NCI-H69 (cell line): ENCODE measurements at places on chromosomes 4 and X.

- DNase-seq: no peak
Measured at GRCh38 chrX:53550756-53551463, 116.7 kb upstream of the HSD17B10 start.

GRCh38 chr4:36753048-36753447 lies 471.6 kb downstream of the DTHD1 start:
- DNase-seq: no peak

DNA sequence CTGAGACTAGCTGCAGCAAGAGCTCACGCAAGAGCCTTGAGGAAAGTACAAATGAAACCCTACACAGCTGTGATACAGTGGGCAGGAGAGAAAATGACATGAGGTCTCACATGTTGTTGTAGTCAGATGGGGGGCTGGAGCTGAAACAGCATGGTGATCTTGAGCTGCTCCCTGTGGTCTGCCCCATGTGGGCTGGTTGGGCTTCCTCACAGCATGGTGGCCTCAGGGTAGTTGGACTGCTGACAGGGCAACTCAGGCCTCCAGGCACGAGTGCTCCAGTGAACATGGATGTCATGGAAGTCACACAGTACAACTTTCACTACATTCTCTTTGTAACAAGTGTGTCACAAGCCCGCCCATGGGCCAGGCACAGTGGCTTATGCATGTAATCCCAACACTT lies 3.4 kb upstream of the MAN2B2 start:
- no peak for DNase-seq

GRCh38 chrX:20254712-20255299 lies 11.9 kb downstream of the RPS6KA3 start:
- DNase-seq: no peak

GRCh38 chrX:109952985-109953905 lies 49.7 kb upstream of the TMEM164 start:
- DNase-seq: no peak

DNA sequence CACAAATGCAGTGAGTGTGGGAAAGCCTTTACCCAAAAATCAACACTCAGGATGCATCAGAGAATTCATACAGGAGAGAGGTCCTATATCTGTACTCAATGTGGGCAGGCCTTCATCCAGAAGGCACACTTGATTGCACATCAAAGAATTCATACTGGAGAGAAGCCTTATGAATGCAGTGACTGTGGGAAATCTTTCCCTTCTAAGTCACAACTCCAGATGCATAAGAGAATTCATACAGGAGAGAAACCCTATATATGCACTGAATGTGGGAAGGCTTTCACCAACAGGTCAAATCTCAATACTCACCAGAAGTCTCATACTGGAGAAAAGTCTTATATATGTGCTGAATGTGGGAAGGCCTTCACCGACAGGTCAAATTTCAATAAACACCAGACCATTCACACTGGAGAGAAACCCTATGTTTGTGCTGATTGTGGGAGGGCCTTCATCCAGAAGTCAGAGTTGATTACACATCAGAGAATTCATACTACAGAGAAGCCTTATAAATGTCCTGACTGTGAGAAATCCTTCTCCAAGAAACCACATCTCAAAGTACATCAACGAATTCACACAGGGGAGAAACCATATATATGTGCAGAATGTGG lies 79.3 kb downstream of the ZNF81 start:
- DNase-seq: no peak

- peak; percentile 59 for DNase-seq
Measured at GRCh38 chr4:119598521-119598920, 30.1 kb downstream of the PDE5A start.

- DNase-seq: peak; percentile 58
Measured at GRCh38 chr4:153497988-153498967, 32.1 kb downstream of the TMEM131L start.

DNA sequence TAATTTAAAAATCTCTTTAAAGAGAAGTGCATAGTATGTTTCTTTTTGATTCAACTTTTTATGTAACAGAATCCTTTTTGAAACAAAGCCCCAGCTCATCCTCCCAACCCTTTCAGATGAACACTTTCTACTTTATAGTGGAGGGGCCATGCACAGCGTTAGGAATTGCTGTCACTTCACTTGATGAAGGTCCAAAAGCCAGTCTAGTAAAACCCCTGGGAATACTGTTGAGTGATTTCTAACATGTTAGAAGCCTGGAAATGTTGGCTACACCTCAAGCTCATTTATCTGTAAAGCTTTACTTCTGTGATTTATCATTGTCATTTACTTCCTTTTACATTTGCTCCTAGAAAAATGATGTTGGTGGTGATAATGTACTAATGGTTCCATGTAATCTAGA lies 1608.9 kb upstream of the TENM3 start:
- DNase-seq: peak; percentile 6

DNA sequence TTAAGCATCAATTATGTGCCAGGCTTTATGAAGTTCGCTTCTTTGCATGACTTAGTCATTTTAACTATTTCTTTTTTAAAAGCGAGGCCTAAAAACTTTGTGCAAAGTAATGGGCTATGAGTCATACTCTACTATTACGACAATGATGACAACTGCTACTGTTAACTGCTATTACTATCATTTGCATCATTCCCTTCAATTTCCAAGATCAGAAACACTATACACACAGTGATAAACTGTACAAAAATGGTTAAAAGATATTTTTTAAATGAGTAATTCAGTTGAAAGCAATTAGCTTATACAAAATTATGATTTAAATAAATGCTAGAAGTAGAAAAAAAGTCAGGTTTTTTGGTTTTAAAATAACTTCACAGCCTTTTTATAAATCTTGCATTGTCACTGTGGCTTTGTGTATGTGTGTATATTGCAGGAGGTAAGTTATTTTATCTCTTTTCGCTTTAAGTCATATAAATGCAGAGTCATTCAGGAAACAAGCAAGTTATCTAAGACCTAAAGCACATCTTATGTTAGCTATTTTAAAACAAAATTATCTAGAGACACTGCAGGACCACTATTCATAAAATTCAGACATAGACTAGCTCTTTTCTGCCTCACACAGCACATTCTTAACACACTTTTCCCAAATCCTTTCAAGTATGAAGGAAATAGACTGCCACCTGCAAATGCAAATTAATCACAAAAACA lies 18.5 kb upstream of the CXCL3 start:
- no peak for DNase-seq

DNA sequence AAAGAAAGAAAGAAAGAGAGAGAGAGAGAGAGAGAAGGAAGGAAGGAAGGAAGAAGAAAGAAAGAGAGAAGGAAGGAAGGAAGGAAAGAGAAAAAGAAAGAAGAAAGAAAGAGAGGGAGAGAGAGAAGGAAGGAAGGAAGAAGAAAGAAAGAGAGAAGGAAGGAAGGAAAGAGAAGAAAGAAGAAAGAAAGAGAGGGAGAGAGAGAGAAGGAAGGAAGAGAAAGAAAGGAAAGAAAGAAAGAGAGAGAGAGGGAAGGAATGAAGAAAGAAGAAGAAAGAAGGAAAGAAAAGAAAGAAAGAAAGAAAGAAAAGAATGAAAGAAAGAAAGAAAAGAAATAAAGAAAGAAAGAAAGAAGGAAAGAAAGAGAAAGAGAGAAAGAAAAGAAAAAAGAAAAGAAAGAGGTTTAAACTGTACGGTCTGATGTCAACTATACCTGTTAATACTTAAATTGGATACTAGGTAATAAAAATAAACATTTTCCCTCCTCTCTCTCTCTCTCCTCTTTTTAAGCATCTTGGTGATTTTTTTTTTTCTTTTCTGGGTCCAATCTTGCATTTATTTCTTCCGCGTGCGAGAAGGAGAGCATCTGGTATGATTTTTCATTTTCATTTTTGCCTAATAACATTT lies 93.8 kb downstream of the CRLF2 start:
- no peak for DNase-seq

DNA sequence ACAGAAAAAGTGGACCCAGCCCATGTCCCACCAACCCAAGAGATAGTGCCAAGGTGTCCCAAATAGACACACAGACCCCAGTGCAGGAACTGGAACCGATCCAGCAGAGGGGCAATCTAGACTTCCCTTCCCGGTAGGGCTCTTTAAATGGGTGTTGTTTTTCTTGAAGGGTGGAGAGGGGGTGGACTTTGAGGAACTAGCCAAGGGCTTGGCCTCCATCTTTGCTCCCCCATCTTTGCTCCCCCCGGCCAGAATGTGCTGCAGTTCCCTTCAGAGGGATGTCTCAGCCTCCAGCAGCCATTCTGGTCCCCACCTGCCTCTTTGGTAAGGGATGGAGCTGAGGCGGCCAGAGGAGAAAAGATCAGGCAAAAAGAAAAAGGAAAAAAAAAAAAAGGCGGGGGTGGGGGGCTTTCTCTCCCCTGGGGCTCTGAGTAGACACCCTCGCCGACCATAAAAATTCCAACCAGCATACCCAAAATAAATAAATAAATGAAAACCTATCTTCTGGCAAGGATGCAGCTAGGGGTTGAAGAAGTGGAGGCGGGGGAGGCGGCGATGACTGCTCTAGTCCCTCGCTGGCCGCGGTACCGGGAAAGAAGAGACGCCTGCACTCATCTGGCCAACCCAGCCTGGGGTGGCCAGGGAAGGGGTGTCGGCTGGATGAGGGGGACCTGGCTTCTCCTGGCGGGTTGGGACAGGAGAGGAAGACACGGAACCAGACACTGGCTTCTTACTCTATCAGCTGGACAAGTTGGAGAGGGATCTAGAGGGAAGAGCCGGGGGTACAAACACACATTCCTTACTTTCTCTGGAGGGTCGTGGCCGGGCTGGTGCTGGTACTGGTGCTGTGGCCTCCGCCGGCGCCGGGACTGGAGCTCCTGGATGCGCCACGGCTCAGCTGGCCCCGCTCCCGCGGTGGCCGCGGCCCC lies 38.5 kb upstream of the IQSEC2 start:
- peak; percentile 2 for DNase-seq

DNA sequence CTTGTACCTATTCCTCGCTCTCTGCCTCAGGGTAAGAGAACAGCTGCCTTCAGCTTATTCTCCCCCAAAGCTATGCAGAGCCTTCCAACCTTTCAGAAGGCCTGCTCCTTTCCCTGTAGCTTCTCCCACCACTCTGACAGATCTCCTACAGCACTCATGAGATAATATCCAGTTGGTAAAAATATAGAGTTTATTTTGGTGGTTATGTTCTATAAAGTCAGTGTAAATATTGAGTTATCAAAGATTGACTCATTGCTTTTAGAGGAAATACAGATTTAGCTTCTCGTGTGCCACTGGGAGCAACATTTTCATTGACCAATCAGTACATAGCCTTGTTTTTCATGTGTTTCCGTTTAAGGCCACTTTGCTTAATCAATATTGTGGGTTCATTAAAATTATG lies 216.2 kb upstream of the TECRL start:
- DNase-seq: peak; percentile 45

DNA sequence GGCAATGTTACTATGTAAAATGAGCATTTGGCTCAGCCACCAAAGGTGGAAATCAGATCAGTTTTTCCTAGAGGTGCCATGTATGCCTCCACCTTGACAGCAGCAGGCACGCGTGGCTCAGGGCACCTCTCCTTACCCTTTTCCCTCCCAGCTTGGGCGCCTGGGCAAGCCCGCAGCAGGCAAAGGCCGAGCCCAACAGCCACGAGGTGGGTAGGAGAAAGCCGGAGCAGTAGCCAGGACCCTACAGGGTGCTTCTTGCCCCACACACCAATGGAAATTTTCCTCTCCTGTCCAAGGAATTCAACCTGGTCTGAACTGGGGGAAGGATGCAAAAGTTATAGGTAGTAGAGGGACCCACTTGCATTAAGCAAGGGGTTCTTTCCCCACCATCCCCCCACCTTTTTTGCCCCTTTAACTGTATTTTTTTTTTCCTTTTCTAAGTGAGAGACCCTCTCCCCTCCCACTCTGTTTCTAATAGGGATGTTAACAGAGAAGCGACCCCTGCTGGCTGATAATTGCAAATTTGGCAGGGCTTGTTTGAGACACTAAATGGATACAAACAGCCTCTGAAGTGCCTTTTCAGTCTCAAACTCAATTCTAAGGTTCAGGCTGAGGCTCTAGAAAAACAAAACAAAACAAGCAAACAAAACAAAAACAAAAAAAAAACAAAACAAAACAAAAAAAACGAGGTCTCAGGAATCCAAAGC lies 895.1 kb downstream of the PCDH18 start:
- peak; percentile 22 for DNase-seq

DNA sequence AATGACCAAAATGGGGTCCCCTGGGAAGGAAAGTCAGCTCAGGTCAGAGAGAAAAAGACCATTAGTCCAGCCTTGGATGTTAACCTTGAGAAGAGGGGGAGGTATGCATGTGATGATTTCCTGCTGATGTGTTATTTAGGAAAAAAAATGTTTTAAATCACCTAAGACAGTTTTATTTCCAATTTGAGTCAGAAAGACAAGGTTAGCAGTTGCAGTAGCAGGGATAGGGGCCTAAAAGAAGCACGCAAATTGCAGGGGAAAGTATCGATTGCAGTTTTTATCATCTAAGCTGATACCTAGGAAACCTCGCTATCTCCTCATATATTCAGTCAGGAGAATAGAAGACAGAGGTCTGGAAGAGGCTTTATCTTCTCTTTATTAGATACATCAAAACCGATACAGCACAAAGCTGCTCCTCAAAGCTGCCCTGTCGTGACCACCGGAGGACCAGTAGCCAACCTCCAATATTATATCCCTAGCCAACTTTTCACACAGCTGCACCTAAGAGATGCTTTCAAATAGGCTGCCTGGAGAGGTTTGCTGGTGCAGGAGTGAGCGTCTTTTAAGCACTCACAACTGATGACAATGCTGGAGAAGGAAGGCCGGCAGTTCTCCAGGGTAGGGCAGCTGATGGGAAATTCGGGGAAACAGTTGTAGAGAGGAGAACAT lies 289.4 kb downstream of the INPP4B start:
- DNase-seq: no peak

GRCh38 chrX:136272325-136272724 lies 21.1 kb upstream of the MAP7D3 start:
- DNase-seq: peak; percentile 17

GRCh38 chr4:26321373-26322221 lies 783 bp downstream of the RBPJ start:
- peak; percentile 63 for DNase-seq

DNA sequence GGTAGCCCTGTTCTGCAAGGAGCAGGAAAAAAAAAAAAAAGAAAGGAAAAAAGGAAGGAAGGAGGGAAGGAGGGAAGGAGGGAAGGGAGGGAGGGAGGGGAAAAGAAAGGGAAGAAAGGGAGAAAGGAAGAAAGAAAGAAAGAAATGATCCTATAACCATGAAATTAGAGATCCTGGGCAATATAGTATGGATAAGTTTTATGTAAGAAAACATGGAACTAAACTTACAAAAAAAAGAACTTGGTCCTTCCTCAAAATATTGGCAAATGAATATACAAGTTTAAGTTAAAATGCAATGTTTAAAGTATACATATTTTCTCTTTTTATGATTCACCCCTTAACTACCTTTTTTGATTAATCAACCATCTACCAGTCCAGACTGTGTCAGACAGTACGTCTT lies 18.9 kb downstream of the BBS7 start:
- DNase-seq: no peak

DNA sequence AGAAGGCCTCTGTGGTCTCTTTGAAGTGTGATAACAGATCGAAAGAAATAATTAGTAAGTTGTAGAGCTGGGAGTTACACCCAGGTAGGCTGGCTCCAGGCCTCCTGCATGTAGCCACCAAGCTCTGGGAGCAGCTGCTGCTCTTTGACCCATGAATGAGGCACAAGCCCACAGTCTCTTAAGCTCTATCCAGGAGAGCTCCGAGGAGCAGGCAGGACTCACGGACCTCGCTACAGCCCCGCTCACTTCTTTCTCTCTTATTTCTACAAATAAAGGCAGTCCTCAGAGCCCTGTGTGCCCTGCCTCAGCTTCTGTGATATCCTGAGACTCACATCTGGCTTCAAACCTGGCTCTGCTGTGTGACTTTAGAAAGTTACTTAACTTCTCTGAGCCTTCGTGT lies 86.9 kb downstream of the EVC start:
- no peak for DNase-seq
